ENCODE measurements at places on chromosomes 4 and X. TPM values are rescaled to one million over a fixed set of nuclear protein-coding genes. Genes with fewer than 3 reads are reported as not detected.

The ERAS gene
- total RNA-seq, result not detected

The MAGEC2 gene
- total RNA-seq, result not detected

The SH3RF1 gene
- 12.8 TPM for total RNA-seq

The STAG2 gene
- 46.6 TPM for total RNA-seq

The CLNK gene
- total RNA-seq, result not detected

The PRRG3 gene
- not detected for total RNA-seq

The MAGEA11 gene
- not detected for total RNA-seq

The NPY2R gene
- not detected for total RNA-seq

The LRBA gene
- 55.5 TPM for total RNA-seq

The SPRY1 gene
- 10.1 TPM for total RNA-seq

The CEP135 gene
- 5.0 TPM for total RNA-seq

The NSDHL gene
- 52.3 TPM for total RNA-seq

The MTCP1 gene
- total RNA-seq, result 1.5 TPM

The DDX60 gene
- total RNA-seq, result 5.9 TPM

The COL4A5 gene
- 93.7 TPM for total RNA-seq

The GRIA2 gene
- total RNA-seq, result not detected

The ELMOD2 gene
- 19.1 TPM for total RNA-seq

The PLAC8 gene
- 4.7 TPM for total RNA-seq

The L1CAM gene
- total RNA-seq, result 1.6 TPM

The PCDH10 gene
- under 0.01 TPM for total RNA-seq

The ERVMER34-1 gene
- 4.2 TPM for total RNA-seq

The ALAS2 gene
- total RNA-seq, result not detected

The HMGB3 gene
- 75.5 TPM for total RNA-seq

Measured in airway epithelial cell (primary cell).